ENCODE measurements at places on chromosomes 13 and 19.

DNA sequence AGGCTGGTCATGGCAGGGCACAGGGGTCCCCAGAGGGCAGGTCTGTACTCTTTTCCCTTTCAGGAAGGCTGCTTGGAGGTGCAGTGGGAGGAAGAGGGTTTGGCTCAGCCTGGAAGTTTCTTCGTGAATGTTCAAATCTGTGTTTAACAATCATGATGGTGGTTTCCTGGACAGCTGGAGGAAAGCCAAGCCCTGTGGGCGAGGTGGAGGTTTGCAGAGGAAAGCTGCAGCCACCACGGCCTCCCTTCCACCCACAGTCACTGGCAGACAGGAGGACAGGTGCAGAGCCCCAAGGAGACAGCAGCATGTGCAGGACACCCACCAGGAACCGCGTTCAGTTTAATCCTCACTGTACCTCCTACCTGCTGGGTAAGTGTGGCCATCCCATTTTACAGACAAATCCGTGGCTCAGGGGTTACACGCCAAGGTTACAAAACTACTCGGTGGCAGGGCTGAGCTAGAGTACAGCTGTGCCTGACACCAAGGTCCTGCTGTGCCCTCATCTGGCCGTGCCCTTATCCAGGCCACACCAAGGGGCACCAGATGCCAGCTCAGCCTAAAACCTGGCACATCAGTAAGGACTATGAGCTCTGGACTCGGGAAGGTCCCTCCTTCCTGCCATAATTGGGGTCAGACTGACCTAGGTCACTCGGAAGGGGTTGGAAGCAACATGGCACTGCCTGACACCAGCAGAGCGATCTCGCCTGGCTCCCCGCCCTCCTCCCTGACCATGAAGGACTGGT lies 34.1 kb downstream of the SUGP2 start:
- DNase-seq: no peak

GRCh38 chr19:8180018-8180417 lies 29.2 kb upstream of the CERS4 start:
- no peak for DNase-seq

DNA sequence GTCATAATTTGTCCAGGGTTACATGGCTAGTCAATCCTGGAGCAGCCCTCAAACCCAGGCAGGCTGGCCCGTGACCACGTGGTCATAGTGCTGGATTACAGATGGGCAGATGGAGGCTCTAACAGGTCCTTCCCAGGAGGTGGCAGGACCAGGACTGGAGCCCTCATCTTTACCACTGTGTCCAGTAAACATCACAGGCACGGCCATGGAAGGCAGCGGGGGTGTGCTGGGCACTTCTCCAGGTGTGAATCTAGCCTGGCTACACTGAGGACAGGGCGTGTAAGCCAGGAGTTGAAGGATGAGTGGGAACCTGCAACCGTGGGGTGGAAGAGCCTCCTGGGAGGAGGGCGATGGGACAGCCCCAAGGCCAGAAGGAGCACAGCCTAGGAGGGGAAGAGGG lies 6.1 kb downstream of the CIC start:
- no peak for DNase-seq

DNA sequence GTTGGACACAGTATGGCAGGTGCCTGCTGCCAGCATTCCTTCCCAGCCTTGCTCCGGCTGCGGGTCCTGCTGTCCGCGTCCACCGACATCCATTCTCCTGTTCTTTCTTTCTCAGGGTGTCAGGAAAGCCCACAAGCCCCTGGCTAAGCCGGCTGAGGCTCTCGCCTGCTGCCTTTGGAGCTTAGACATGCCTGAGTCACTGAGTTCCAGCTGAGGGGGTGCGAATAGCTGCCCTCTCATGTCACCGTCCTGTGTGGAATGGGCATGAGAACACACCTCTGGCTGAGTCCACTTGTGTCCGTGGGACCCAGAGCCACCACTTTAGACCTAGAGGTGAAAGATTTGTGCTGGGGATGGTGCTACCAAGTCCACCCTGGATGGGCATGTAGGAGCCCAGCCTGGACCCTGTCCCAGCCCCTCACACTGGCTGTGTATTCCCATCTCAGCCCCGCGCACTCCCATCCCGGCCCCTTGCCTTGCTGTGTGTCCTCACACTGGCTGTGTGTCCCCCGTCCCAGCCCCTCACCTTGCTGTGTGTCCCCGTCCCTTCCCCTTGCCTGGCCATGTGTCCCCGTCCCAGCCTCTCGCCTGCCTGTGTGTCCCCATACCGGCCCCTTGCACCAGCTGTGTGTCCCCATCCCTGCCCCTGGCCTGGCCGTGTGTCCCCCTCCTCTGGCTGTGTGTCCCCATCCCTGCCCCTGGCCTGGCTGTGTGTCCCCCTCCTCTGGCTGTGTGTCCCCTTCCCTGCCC lies 24.6 kb upstream of the IRS2 start:
- DNase-seq: no peak

GRCh38 chr19:7678971-7679751 lies 1.5 kb upstream of the TRAPPC5 start:
- no peak for DNase-seq

GRCh38 chr19:1227304-1228054 lies 10.3 kb downstream of the CBARP start:
- no peak for DNase-seq

GRCh38 chr13:99136427-99136954 lies 64.2 kb upstream of the UBAC2 start:
- DNase-seq: no peak

DNA sequence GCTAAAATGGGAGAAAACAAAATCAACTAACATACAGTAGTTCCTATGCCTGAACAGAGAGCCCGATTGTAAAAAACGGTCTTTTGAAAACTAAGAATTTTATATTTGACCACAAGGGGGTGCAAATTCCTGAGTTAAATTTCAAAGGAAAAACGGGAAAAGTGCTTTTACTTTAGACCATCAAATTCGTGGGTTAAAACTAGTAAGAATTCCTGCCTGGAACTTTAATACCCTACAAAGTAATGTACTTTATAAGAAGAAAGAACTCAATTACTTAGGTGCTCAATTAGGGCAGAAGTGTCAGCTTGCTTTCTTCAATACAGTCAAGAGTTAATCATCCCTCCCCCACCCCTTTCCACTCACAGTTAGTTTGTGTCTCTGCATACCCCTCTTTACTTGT lies 69.8 kb downstream of the KCNRG start:
- DNase-seq: peak; percentile 16

GRCh38 chr19:56930647-56931535 lies 90.4 kb upstream of the PEG3 start:
- no peak for DNase-seq

GRCh38 chr13:46507981-46508380 lies 45.0 kb upstream of the LRCH1 start:
- no peak for DNase-seq
